HFFc6 (cell line): ENCODE measurements at places on chromosomes 4 and X.

DNA sequence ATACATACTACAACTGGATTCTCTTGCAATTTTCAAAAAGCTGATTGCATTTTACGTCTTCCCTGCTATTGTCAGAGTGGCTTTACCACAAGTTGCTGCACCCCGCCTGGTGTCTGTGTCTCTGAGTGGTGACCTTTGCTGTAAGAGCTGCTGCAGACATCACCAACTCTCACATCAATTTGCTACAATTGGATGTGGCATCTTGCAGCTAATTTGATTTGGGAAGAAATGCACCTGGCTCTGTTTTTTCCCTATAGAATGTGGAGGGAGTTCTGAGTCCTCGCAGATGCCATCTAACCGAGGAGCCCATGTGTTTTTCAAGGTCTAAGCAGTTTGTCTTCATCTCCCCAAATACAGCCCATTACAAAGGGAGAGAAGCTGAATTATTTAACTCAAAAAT lies 73.8 kb upstream of the PHOX2B start:
- DNase-seq, result no peak

DNA sequence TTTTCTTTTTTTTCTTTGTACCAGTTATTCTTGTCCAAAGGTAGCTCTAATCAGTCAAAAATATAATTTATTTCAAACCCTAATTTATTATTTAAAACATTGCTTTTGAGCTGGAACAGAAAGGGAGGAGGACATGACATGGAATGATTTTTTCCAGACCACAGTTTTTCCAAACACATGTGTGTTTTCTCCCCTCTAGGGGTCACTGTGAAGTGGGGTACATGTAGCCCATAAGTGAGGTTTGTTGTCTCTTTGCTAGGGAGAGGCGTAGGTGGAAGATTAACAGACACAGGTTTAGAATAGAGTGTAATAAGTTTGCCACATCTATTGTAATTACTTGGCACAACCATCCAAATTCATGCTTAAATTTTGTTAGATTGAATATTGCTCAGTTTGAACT lies 83.0 kb downstream of the TNIP2 start:
- no peak for DNase-seq

DNA sequence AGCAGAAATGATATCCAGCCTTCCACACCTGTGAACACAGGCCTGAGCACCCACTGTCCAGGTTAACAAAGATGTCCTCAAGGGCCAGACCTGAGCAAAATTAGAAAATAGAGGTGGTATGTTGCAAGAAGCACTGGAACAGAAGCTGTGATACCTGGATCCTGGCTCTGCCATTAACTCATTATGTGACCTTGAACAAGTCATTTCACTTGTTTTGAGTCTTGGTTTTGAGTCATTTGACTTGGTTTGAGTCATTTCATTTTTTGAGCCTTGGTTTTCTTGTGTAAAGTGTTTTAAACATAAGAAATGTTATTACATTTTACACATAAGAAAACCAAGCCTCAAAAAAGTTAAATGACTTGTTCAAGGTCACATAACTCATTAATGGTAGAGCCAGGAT lies 2.9 kb upstream of the NWD2 start:
- no peak for DNase-seq

DNA sequence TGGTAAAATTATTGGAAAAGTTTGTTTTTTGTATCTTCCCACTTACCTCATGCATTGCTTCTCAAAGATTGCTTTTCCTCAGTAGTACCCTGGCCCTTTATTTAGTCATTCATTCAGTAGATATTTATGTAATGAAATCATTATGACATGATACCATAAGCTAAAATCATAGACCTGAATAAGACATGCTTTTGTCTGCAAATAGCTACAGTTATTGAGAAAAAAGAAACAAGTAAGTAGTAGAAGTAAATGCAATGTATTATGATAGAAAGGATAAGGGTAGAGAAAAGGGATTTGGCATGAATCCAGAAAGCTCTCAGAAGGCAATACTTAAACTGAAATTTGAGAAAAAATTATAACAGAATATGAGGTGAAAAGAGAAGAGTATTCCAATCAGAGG lies 352.5 kb downstream of the GPM6A start:
- DNase-seq, result no peak

- no peak for DNase-seq
These were observed 29.3 kb downstream of the PIGG start for GRCh38 chr4:528296-528695.

GRCh38 chr4:1382776-1383727 lies 23.2 kb downstream of the NKX1-1 start:
- DNase-seq, result no peak

GRCh38 chr4:159283696-159284095 lies 180.8 kb downstream of the RAPGEF2 start:
- DNase-seq, result peak; percentile 67

GRCh38 chrX:120358737-120359456 lies 3.0 kb upstream of the ATP1B4 start:
- peak; percentile 0 for DNase-seq

- DNase-seq, result peak; percentile 21
These were observed 107.5 kb upstream of the RBPJ start for GRCh38 chr4:26213317-26213716.

DNA sequence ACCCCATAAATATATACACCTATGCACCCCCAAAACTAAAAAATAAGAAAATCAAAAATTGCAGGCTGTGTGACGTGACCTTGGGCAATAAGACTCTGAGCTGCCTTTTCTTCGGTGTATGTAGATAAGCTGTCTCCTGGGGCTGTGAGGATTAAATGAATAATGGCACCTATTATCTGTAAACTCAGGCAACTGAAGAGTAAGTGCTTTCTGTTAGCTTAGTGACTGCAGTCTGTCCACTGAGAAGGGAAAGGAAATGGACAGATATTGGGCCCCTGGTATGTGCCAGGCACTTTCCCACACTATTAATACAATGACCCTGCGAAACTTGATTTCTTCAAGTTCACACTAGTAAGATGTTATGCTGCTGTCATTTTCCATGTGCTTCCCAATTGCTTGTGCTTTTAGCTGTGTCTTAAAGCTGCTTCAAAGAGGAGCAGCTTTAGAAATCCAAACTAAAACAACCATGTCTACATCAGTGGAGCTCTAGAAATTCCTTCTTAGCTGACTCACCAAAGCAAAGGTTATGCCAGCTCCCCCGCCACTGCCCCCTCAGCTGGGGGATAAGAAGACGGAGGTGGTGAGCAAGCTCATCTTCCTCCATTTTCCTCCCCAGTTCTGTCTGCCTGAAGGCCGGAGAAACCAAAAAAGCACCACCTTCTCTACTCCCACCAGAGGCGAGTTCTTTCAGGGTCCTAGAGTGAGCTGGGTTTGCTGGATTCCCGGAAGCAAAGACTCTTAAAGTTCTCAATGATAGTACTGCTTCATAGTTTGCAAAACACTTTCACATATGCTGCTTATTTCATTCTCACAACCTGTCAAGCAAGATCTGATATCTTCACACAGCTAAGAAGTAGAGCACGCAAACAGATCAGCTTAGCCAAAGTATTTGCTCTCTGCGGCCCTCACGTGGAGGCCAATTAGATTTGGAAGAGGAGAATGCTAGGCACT lies 8.8 kb upstream of the DGAT2L6 start:
- peak; percentile 55 for DNase-seq

GRCh38 chrX:150574559-150575418 lies 6.4 kb downstream of the MTM1 start:
- no peak for DNase-seq

GRCh38 chr4:157312702-157313101 lies 92.2 kb downstream of the GRIA2 start:
- DNase-seq, result no peak

DNA sequence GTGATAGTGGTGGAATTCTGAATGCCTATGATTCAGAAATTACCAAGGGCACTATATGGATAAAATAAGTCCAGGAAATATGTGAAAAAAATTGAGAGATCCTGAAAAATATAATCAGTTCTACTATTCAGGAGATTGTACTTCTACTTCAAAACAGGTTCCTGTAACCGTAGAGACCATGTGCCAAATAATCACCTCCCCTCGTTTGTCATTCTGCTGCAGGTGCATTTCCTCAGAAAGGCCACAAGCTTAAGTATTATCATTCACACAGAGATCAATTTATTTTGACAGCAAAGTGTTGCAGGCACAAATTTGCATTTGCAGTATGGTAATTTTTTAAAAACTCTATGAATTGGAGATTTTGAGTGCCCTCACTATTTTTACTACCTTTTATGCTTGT lies 1000.0 kb downstream of the CCSER1 start:
- DNase-seq, result no peak
